BJ (cell line): ENCODE measurements at places on chromosomes 1 and 21. TPM values are rescaled to one million over a fixed set of nuclear protein-coding genes. Genes with fewer than 3 reads are reported as not detected.

- no peak for DNase-seq
Measured at GRCh38 chr1:92125204-92125603, 45.1 kb downstream of the BTBD8 start.

GRCh38 chr1:13832100-13832499 is 132.1 kb downstream of the PRDM2 start:
- no peak for DNase-seq

DNA sequence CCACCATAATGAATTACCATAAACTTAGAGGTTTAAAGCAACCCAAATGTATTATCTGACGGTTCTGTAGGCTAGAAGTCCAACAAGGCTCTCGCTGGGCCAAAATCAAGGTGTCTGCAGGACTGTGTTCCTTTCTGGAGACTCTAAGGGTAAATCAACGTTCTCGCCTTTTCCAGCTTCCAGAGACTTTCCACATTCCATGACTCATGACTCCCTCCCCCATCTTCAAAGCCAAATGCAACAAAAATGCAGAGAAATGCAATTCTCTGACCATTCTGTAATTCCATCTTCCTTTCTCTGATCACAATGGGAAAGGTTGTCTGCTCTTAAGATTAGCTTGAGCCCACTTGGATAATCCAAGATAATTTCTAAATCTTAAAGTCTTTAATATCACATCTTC is 287.1 kb downstream of the LTN1 start:
- DNase-seq, result no peak

Gene MYOM3
- 0.01 TPM in 1 of 2 replicates, not detected in the other for polyA plus RNA-seq

Gene KIF14
- polyA plus RNA-seq, result 2.1 and 4.1 TPM in 2 replicates
